Neuronal stem cell (in vitro differentiated cells): ENCODE measurements at places on chromosomes 7 and 10.

- no peak for DNase-seq
Measured at GRCh38 chr7:132435016-132435990, 141.0 kb downstream of the PLXNA4 start.

DNA sequence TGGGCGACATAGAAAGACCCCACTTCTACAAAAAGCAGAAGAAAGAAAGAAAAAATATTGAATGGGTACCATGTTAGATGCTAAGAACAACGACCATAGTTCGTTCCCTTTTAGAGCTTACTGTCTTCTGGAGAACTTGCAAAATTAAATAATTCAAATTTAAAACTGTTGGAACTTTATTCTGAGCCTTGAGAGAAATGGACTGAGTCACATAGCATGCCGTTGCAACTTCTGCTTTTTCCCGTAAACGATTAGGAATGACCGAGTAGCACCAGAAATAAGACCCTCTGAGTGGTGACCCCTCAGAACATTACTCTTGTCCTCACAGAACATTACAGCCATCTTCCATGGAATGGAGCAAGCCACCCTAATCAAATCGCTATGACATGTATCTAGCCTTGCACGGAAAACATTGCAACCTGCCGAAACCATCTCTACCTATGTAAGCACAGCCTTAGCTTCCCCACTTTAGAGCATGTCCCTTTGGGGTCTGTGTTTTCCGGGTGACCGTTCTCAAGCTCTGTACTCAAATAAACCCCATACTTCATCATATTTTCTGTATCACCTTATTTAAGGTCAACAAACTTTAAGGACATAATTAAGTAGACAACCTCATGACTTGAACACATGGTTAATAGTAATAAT, 179.1 kb downstream of the PRKCQ start:
- DNase-seq, result no peak

DNA sequence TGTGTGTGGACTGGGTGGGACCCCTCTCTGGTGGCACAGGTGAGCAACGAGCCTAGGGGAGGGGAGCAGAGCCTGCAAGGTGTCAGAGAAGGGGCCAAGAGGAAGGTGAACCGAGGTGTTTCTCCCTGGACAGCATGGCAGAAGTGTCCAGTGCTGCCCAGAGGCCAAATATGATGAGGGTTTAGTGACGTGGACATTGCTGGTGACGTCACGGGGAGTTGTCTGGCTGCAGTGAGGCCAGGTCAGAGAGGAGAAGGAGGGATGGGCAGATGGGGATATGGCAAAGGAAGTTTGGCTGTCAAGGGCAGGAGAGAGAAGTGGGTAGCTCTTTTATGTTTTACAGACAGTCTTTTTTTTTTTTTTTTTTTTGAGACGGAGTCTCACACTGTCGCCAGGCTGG, 2.6 kb upstream of the ZNF853 start:
- no peak for DNase-seq

DNA sequence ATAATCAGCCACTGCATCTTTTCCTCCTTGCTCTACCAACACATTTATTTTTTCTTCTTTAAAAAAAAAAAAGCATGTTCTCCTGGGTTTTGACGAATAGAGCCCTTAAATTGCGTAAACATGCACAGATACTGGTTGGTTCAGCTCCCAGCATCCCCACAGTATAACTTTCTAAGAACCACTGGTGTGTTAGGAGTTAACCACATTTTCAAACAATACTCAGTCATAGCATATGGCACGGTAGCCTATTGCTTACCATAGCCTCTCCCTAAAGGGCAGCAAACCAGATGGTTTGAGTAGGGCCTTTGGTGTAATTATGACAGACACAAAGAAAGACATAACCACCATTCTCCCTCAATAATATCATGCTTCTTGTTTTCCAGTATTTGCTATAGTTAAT, 145.0 kb downstream of the LRRC4 start:
- DNase-seq, result no peak

- DNase-seq, result no peak
Measured at GRCh38 chr10:126114884-126115555, 218.7 kb downstream of the FANK1 start.

GRCh38 chr10:122113945-122114747, 125.2 kb downstream of the TACC2 start:
- no peak for DNase-seq

DNA sequence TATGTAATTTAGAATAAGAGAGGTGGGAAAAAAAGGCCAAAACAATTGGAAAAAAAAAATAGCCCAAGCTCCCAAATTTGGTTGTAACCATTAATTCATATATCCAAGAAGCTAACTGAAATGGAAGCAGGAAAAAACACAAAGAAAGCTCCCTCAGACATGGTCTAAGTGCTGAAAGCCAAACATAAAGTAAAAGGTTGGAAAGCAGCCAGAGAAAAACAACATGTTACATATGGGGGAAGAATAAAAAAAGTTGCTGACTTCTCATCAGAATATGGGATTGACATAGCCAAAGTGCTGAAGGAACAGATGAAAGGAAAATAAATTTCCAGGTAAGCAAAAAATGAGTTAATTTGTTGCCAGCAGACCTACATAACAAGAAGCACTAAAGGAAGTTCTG, 40.3 kb downstream of the PDZD8 start:
- no peak for DNase-seq

- no peak for DNase-seq
Measured at GRCh38 chr10:99676426-99676825, 17.1 kb downstream of the ENTPD7 start.

DNA sequence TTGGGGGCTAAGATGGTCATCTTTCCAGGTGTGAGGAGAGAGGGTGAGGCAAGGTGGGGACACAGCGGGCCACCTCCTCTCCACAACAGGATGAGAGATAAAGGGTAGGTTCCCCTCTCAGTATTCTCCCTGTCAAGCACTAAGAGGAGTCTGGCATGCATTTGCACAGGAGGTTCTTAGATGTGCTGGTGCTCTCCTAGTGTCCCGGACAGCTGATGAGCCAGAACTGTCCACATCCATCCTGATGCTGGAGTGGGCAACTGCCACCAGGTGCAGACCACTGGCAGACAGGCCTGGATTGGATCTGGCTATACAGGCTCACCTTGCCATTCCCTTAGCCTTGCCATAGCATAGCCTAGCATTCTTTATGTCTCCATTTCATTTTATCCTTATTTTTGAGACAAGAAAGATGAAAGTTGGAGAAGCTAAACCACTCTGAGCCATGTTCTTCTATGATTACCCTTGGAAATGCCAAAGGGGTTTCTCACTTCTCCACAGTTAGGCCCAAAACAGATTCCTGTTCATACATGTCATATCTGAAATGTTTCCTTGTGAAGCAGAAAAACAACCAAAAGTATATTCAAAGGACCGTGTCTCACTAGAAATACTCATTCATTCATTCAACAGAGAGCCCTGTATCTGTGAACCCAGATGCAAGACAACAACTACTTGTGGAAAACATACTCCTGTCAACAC, 48.8 kb upstream of the ANTXRL start:
- no peak for DNase-seq

DNA sequence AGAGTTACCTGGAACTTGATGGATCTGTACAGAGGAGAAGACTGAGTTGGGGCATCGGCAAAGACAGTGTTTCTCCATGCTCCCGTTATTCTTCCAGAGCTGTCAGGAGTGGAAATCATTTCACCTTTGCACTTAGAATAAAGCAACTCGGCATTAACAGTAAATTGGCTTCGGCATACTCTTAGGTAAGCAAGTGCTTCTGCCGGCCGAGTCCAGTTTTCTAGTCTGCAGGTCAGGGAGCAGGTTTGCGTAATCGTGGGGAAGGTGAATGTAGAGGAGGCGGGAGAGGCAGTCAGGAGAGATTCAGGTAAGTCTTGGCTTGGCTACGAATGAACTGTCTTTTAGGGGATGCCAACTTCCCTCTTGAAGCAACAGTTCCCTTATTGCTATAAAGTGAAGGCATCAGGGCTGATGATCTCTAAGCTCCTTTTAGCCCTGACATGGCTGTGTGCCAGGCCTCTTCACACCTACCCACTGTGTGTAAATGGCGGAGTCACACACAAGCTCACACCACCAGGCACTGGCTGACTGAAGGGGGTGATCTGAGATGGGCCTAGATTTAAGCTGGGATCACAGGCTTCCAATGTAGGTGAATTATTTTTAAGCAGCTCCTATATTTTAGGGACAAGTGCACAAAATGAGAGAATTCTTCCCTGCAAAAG, 127.1 kb downstream of the GATA3 start:
- no peak for DNase-seq

DNA sequence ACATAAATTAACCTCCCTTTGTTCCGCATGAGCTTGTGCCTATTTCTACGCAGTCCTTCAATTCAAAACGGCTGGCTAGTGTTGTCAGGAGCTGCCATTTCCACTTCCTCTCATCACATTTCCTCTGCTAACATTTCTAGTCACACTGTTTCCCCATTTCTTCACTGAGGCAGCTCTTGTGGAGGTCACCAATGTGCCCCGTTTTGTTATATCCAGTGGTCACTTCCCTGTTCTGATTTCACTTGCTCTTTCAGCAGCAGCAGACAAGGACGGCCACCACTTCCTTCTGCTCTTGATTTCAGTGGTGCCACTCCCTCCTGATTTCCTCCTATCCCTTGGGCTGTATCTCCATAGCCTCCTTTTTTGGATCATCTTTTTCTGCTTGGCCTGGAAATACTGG, 64.8 kb upstream of the SEC61G start:
- DNase-seq, result no peak

- no peak for DNase-seq
Measured at GRCh38 chr10:11949152-11949551, 93.5 kb downstream of the UPF2 start.

DNA sequence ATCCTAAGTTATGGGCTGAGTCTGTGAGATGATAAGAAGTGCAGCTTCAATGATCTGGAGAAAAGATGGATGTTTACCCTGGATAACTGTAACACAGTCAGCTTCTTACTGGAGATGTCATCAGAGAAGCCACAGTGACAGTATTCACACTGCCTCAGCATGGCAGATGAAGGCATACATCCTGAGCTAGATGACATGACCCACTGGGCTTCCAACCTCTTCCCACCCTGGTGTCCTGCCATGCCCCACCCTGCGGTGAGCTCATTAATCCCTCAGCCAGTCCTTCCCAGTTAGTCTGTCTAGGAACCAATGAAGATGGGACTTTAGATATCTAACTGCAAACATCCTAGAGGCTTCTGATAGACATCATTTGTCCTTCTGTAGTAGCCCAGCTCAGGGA, 213.8 kb downstream of the TAX1BP1 start:
- no peak for DNase-seq

GRCh38 chr7:140857048-140857447, 67.7 kb downstream of the BRAF start:
- no peak for DNase-seq

DNA sequence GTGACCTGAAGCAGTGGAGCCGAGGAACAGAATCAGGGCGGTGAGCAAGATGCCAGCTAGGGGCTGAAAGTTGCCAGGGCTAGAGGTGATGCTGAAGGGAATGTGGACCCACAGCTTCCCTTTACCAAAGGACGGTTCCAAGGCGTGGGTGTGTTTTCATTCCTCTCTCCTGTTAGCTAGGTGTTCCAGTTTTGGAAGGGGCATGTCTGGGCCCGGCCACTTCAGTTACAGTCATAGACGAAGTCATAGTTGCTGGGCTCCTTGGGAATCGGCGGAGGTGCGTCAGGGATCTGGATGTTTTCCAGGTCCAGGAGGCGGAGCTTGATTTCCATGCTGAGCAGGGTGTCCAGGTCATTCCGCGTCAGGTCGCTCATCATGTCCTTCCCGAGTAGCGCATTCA, 131.0 kb upstream of the AOAH start:
- DNase-seq, result no peak

DNA sequence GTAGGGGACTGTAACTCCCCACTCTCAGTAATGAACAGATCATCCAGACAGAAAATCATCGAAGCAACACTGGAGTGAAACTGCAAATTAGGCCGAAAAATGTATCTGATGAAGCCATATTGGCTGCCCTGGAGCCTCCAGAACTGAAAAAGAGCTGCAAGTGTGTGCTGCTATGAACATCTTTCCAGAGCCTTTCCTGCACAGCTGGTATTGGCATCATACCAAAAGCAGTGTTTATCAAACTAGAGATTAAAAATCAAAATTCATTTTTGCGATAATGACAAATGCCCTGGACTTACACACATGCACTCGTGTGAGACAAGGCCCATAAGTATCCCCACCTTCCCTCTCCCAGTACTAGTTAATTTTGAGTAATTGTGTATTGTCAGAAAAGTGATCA, 6.8 kb upstream of the CLDN12 start:
- no peak for DNase-seq

DNA sequence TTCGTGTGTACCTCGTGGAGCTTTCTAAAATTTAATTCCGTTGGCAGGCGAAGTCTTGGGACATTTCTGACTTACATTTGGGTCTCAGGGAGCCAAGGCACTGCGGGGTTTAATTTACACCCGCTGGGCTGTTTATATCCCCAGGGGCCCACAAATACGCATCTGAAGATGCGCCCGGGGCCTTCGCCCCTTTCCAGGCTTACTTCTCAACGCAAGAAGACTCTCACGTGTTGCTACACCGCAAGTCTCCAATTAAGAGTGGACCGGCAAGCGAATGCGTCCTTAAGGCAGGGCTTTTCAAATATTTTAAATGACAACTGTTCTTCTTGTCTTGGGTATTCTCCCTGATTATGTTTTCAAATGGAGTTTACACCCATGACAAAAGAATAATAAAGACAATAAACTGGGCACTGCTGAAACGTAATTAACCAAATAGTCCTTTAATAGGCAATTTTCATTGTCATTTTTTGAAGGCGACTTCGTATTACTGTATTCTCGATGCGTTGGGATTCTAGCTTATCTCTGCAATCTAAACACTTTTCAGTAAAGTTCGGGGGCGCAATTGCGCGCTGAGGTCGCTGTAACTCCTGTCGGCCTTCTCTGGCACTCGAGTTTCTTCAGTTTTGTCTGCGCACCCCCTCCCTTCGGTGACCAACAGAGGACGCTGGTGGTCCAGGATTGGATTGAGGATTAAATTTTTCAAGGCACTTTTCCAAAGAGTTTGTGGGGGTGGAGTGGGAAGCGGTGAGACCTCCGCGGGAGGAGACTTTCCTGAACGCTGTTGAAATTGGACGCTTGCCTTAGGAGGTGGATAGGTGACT, 837 bp upstream of the IGFBP3 start:
- DNase-seq, result peak; percentile 84

GRCh38 chr10:113103131-113103840, 153.2 kb downstream of the TCF7L2 start:
- no peak for DNase-seq

GRCh38 chr7:142499635-142500034, 241.8 kb upstream of the PRSS58 start:
- no peak for DNase-seq

DNA sequence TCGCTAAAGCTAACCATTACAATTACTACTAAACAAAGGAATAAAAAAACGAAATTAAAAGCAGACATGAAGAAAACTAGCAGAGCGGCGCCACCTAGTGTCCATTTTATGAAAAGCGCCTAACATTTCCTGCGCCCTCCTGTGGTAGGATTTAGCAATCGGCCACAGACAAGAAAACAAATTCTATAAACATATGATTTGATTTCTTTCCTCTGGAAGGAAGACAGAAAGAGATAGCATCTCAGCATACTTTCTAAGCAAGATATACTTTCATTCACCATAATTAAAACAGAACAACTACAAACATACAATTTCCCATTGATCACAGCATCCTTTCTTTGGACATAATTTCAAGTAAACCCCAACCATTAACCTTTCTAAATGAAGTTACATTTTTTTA, 337.7 kb upstream of the NPVF start:
- peak; percentile 77 for DNase-seq

GRCh38 chr10:98673171-98673782, 226.5 kb upstream of the HPS1 start:
- no peak for DNase-seq
